ENCODE measurements at places on chromosomes 1 and 21.

GRCh38 chr1:244294599-244295224 lies 157.0 kb downstream of the ADSS2 start:
- no peak for DNase-seq

DNA sequence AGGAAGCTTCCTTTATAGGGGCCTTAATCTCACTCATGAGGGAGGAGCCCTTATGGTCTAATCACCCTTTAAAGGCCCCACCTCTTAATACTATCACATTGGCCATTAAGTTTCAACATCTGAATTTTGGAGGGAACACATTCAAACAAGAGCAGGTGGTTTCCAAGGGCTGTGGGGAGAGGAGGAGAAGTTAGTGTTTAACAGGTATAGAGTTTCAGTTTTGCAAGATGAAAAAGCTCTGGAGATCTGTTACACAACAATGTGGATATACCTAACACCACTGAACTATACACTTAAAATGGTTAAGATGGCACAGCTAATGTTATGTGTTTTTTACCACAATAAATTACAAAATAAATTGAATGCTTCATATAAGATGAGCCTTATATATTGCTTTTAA lies 113.4 kb upstream of the DNAH14 start:
- no peak for DNase-seq

DNA sequence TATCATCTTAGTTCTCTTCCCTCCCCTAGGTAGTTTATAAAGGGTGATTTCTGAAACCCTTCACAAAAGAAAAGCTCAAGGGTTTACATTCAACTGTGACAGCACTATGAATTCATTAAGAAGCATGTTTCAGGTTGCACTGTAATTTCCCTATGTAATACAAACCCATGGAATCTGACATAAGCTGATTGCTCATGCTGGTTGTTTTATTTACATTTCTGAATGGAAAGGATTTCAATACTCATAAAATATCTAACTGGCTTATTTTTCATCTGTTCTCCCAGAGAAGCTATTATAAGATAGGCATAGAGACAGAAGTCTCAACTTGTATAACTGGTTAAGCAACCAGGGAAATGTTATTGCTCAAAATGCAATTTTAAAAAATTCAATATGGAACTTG lies 20.5 kb downstream of the WNT2B start:
- DNase-seq: no peak

- DNase-seq: no peak
Measured at GRCh38 chr1:200831091-200831490, 41.7 kb upstream of the GPR25 start.

DNA sequence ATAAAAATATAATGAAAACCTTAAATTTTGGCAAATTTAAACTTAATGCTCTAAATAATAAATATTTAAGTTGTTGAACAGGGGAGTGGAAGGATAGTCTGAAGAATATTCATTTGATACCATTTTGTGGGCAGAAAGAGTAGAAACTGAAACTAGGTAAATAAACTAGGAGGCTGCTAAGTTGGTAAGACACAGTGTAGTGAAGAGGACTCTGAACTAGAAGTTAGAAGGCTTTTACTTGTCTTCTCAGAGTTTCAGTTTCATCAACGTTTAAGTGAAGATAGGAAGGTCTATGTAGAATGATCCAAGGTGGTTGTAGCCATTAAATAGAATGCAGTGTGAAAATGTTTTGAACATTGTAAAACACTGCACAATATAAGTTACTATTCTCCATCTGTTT lies 516.9 kb downstream of the AMY1C start:
- no peak for DNase-seq

- DNase-seq: no peak
Measured at GRCh38 chr1:156970017-156970416, 49.6 kb downstream of the LRRC71 start.

- DNase-seq: no peak
Measured at GRCh38 chr21:42237161-42237560, 18.2 kb downstream of the ABCG1 start.

DNA sequence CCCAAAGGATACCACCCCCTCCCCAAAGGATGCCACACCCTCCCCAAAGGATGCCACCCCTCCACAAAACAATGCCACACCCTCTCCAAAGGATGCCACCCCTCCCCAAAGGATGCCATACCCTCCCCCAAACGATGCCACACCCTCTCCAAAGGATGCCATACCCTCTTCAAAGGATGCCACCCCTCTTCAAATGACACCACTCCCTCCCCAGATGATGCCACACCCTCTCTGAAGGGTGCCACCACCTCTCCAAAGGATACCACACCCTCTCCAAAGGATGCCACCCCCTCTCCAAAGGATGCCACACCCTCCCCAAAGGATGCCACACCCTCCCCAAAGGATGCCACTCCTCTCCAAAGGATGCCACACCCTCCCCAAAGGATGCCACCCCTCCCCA lies 21.6 kb upstream of the TRIM17 start:
- no peak for DNase-seq

DNA sequence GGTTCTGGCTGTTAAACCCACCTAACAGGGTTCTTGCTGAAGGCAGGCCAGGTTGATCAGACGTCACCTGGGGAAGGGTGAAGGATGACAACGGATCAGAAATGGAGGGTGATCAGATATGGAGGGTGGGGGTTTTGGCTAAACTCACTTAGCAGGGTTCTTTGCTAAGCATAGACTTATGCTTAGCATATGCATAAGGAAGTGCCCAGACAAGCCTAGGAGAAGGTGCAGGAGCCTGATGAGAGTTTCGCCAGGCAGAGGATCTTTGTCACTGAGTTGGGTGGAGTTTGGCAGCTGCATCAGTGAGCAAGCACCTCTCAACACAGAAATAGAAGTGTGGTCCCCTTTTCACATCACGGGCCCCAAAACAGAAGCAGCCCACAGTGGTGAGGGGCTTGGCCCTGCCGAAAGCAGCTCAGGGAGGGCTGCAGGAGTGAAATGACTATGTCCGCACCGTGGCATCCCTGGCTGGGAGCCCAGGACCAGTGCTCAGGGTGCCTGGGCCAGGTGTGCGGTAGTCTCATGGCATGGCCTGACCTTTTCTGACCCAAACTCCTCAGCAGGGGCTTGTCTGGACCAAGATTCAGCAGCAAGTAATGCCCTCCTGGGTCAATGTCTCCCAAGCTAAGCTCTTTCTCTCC lies 101.6 kb downstream of the AJAP1 start:
- no peak for DNase-seq

DNA sequence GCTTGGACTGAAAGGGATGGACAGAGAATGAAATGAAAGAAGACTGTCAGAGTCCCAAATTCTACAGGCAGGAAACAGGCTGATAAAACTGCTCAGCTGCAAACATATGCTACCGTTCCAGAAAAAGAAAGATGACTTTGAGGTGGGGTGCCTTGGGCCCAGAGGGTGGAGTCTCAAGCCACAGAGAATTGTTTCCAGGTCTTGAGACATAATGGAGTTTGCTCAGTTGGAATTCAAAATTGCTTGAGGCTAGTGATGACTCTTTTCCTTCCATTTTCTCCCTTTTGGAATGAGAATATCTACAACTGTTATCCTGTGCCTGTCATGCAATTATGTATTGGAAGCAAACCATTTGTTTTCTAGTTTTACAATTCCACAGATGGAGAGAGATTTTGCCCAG lies 23.6 kb upstream of the PSEN2 start:
- DNase-seq: no peak

DNA sequence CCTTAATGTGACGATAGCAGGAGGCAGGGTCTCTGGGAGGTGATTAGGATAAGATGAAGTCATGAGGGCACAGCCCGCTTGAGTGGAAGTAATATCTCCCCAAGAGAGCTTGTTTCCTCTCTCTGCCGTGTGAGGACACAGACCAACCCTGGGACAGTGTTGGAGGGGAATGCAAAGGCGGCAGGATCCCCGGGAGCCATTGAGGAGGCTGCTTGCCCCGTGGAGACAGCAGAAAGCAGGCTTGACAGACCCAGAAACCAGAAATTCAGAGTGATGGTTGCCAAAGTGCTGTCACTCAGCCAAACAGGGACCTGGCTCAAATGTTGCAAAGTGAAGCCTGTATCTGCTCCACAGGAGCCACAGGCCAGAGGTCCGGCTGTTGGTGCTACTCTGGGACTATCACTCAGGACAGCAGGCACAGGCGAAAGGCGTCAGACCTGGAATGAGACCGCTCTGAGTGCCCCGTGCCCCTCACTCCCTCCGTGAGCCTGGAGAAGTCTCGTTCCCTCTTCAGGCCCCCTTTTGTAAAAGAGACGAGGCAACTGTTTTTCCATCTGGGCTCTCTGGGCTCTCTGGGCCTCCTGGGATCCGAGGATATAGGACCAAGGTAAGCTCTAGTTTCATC lies 96.6 kb upstream of the VANGL1 start:
- DNase-seq: no peak

DNA sequence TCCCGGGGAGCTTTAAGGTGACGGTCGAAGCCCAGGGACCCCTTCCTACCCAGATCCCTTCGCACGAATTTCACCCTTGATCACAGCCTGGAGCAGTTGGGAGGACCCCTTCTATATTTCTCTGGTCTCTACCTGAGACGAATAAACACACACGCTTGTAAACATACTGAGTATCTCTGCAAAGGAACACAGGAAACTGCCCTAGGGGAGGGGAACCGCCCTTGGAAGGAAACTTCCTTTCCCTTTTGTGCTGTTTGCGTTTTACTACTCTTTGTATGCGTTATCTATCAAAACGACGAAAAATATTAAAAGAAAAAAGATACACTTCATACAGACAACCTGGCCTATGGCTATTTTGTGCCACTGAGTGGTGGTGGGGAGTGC lies 750 bp downstream of the NECAP2 start:
- DNase-seq: no peak

GRCh38 chr1:21630571-21631343 lies 38.4 kb downstream of the RAP1GAP start:
- DNase-seq: no peak

DNA sequence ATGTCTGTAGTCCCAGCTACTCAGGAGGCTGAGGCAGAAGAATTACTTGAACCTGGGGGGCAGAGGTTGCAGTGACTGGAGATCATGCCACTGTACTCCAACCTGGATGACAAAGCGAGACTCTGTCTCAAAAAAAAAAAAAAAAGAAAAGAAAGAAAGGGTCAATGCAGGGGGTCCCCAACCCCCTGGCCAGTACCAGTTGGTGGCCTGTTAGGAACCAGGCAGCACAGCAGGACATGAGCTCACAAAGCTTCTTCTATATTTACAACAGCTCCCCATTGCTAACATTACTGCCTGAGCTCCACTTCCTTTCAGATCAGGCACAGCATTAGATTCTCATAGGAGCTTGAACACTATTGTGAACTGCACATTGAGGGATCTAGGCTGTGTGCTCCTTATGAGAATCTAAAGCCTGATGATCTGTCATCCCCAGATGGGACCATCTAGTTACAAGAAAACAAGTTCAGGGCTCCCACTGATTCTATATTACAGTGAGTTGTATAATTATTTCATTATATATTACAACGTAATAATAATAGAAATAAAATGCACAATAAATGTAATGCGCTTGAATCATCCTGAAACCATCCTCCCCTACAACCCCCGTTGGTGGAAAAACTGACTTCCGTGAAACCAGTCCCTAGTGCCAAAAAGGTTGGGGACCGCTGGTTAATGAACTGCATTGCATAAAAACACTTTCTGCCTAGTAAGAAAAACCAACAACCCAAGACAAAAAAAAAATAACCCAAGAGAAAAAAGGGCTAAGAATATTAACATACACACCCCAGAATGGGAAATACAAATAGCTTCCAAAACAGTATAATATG lies 2.8 kb downstream of the ZBTB8OS start:
- no peak for DNase-seq

DNA sequence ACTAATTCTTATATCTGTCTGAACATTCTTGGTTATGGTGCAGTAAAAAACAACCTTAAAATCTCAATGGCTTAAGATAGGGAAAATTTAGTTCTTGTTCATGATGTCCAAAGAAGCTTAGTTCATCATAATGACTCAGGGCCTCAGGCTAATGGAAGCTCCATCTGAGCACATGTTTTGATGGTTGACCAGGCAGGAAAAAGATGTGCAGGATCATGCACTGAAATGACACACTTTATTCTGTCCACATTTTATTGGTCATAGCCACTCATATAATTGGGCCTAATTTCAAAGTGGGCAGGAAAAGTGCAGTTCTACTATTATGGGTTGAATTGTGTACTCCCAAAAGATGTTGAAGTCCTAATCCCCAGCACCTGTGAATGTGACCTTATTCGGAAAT lies 198.2 kb downstream of the CENPF start:
- no peak for DNase-seq

DNA sequence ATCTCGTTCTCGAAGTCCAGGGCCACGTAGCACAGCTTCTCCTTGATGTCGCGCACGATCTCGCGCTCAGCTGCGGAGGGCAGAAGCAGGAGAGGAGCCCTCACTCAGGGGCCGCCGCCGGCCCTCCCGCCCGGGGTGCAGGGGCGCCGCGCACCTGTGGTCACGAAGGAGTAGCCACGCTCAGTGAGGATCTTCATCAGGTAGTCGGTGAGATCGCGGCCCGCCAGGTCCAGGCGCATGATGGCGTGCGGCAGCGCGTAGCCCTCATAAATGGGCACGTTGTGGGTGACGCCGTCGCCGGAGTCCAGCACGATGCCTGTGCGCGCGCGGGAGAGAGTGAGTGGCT lies 1.8 kb downstream of the ACTA1 start:
- no peak for DNase-seq

DNA sequence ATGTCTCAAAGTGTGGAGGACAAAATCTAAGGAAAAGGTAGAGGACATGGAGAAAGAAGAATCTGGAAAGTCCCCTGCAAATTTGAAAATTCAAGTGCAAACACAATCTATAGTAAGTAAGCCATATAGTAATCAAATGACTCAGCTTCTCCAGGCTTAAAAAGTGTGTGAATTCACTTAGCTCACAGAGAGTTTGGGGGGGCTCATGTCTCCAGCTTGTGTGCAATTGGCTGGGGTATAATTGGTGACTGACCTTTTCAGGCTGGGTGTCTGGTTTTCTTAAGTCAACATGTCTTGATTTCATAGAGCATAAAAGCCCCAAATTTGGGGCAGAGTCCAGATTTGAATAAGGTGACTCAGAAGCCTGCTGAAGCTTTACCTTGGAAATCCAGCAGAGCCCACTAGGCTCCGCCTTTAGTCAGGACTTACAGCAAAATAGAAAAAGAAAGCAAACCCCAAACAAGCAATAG lies 8.6 kb downstream of the CLDN14 start:
- no peak for DNase-seq

DNA sequence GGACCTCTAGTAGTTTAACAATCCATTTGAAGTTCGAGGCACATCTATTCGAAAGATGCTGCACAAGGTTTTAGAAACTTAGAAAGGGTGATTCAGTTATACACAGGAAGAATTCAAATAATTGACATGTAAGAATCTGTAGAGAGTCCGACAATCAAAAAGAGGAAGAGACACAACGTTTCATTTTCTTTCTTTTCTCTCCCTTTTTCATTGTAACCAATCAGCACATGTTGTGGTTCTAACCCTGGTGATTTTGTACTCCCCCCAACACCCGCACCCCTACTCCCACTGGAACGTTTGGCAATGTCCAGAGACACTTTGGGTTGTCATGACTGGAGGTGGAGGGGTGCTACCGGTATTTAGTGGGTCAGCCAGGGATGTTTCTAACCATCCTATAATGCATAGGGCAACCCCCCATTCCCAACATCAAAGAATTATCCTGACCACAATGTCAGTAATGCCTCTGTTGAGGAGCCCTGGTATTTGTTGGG lies 4.9 kb downstream of the TGFB2 start:
- DNase-seq: no peak

GRCh38 chr1:108716437-108717230 lies 3.9 kb downstream of the FNDC7 start:
- no peak for DNase-seq

All from hippocampal formation (tissue), 2 donors.